ENCODE measurements at places on chromosomes 11 and 22.

GRCh38 chr11:61754534-61755482 is 2.4 kb downstream of the MYRF start:
- DNase-seq, result peak; percentile 57

DNA sequence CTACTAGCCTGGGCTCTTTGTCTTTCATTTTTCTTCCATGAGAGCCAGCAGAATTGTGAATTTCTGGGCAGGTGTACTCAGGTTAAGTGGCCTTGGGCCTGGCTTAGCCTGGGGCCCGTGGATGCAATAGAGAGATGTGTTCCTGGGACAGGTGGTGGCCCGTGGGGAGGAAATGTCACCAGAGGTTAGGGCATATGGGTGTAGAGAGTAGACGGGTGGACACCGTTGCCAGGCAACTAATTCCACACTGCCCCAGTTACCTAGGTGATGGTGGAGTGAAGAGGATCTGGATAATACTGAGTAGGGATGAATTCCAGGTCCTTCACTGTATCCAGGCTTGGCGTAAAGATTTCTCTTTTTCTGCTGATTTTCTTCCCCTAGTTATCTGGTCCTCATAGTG is 175.0 kb downstream of the INSC start:
- no peak for DNase-seq

- no peak for DNase-seq
Measured at GRCh38 chr11:83871054-83871453, 584.9 kb upstream of the CCDC90B start.

DNA sequence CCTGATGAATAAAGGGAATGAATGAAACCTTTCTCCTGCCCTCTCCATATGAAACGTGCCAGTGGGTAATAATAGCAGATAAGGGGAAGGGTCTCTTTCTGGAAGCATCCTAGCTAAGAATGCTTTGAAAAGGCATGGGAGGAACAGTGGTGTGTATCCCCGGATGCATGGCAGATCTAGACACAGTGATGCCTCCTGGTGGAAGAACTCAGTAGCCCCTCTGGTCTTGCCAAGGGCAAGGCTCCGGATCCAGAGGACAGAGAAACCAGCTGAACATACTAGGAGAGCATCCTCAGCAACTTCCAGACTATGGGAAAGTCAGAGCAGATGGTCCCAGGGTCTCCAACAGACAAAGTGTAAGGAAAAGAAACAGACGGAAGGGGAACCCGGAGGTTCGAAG is 6.4 kb downstream of the BAIAP2L2 start:
- DNase-seq, result peak; percentile 28

DNA sequence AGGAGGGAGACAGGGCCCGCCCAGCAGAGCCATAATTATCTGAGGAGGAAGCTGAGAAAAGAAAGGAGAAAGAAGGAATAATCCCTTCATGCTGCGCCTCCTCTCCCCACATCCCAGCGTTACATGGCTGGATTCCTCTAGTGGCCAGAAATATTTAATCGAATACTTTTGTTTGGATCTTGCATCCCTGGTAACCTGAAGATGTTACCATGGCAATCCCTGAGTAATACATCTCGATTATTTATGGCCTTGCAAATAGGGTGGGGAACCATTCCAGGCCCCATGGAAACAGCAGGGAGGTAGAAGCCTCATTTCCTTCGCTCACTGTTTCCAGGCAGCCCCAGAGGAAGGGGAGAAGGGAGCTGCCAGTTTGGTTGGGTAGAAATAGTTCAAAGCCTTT is 357.7 kb downstream of the BUD13 start:
- DNase-seq, result no peak

DNA sequence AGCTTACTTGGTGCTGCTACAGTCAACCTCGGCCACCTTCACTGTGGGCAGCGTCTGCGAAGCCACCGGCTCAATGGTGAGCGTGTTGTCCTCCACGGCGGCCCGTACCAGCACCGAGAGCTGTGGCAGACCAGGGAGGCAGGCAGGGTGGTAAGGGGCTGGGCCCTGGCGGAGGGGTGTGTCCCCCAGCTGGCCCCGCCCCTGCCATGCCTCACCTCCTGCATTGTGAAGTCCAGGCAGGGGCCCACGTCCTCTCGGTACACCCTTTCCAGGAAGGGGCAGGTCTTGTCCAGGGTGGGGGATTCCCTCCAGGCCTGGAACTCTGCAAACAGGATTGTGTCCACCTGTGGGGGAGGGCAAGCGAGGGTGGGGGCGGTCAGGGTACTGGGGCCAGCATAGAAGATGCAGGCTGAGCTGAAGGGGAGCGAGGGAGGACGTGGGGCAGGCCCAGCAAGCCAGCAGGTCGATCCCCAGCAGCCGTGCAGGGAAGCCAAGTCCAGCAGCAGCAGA is 12.8 kb downstream of the RAB3IL1 start:
- DNase-seq, result peak; percentile 27

GRCh38 chr11:74010306-74011300 is 1.7 kb upstream of the UCP3 start:
- DNase-seq, result peak; percentile 64

DNA sequence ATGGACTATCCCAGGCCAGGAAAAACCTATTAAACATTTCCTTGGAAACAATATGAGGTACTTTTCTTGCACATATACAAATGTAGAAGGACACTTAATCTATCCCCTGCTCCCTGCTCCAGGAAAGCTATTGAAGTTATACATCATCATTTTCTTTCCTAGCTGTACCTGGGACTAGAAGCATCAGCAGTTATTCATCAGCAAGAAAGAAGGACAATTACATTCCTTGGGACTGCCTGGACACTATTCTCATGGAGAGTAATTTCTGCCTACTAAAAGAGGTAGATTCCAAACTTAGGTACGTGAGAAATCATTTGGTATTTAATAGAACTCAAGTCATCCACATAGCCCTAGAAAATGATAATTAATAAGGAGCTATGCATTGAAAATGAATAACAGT is 51.0 kb upstream of the PICALM start:
- no peak for DNase-seq

DNA sequence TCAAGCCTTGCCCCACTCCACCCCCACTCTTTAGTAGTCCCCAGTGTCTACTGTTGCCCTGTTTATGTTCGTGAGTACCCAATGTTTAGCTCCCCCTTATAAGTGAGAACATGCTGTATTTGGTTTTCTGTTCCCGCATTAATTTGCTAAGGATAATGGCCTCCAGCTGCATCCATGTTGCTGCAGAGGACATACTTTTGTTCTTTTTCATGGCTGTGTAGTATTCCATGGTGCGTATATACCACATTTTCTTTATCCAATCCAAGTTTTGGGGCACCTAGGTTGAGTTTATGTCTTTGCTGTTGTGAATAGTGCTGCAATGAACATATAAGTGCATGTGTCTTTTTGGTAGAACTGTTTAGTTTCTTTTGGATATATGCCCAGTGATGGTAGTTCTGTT is 16.2 kb upstream of the FXYD6 start:
- DNase-seq, result no peak

GRCh38 chr22:44391015-44391414 is 78.3 kb upstream of the SHISAL1 start:
- DNase-seq, result no peak

DNA sequence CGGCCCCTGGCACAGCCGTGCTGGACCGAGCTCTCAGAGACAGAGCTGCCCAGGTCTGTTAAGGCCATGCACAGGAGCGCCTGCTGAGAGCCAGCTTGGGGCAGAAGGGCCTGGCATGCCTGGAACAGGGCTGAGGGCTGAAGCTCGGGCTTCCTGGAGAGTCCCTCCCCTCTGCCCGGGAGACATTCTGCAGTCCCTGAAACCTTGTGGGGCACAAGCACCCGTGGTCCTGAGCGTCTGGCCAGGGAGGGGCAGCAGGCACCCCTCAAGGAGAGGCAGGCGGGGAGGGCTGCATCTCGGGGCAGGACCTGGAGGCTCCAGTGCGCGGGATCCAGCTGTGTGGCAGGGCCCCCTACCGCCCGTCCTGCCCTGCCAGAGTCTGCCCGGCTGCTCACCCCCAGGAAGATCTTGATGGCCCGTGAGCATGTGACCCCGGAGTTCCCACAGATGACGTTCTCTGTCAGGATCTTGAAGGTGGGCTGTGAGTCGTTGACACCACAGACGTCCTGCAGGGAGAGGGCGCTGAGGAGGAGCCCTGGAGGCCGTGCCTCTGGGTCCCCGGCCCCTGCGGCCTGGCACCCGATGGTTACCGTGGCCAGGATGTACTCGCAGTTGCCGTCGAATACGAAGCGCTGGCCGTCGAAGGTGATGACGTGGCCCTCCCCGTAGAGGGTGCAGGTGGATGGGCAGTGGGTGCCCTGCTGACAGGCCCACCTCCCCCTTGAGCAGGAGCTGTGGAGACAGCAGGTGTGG is 10.9 kb downstream of the MUC6 start:
- no peak for DNase-seq

GRCh38 chr11:76444065-76444383 is 794 bp upstream of the EMSY start:
- no peak for DNase-seq

GRCh38 chr11:35338921-35339320 is 80.4 kb downstream of the SLC1A2 start:
- no peak for DNase-seq

DNA sequence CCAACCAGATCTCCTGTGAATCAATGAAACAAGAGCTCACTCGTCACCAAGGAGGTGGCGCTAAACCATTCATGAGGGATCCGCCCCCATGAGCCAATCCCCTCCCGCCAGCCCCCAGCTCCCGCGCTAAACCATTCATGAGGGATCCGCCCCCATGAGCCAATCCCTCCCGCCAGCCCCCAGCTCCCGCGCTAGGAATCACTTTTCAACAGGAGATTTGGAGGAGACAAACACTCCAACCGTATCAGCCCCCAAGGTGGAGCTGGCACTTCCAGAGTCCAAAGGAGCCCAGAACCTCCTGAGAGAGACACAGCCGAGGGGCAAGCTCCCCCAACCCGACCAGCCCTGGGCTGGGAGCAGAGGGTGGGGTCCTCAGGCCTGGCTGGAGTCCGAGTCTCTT is 40.9 kb upstream of the PRR5 start:
- DNase-seq, result no peak

DNA sequence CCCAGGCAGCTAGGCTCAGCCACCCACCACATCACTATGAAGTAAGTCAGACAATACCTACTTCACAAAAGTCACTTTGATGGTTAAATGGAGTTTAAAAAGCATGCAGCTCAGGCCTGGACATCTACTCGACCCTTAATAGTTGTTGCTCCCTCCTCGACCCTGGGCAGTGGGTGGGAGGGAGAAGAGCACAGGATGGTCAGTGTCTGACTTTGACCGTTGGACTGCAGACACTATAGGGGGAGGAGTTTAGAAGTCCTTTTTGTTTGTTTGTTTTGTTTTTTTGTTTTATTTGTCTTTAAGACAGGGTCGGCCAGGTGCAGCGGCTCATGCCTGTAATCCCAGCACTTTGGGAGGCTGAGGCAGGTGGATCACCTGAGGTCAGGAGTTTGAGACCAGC is 38.6 kb upstream of the XBP1 start:
- no peak for DNase-seq

GRCh38 chr11:14642873-14643696 is 519 bp upstream of the PDE3B start:
- no peak for DNase-seq
